Naive B cell (primary cell): ENCODE measurements at places on chromosomes 5 and 9.

GRCh38 chr9:135413086-135413375 is 66.6 kb upstream of the PPP1R26 start:
- DNase-seq: no peak

- no peak for DNase-seq
These were observed 107.7 kb upstream of the CDKN2B start for GRCh38 chr9:22116758-22117157.

DNA sequence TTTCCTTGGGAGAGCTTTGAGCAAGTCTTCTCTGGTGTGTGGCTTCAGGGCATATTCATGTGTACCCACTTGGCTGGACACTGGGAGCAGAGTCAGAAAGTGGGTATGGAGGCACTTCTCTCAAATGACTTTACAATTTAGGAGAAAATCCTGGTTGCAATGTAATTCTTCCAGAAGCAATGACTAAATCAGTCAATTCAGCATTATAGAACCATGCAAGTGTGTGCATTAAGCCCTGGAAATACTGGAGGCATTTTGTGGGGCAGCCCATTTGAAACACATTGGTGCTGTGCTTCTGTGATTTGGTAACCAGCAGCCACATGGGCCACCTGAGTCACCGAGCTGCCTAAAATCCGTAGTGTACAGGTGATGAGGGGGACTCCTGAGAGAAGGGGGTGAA is 94.6 kb upstream of the TAS2R1 start:
- DNase-seq: no peak

GRCh38 chr5:28408186-28408585 is 1369.8 kb upstream of the CDH9 start:
- no peak for DNase-seq

GRCh38 chr5:14672484-14673394 is 8.2 kb downstream of the OTULIN start:
- DNase-seq: no peak

- DNase-seq: no peak
These were observed 590.0 kb upstream of the ZNF608 start for GRCh38 chr5:125336401-125336800.

DNA sequence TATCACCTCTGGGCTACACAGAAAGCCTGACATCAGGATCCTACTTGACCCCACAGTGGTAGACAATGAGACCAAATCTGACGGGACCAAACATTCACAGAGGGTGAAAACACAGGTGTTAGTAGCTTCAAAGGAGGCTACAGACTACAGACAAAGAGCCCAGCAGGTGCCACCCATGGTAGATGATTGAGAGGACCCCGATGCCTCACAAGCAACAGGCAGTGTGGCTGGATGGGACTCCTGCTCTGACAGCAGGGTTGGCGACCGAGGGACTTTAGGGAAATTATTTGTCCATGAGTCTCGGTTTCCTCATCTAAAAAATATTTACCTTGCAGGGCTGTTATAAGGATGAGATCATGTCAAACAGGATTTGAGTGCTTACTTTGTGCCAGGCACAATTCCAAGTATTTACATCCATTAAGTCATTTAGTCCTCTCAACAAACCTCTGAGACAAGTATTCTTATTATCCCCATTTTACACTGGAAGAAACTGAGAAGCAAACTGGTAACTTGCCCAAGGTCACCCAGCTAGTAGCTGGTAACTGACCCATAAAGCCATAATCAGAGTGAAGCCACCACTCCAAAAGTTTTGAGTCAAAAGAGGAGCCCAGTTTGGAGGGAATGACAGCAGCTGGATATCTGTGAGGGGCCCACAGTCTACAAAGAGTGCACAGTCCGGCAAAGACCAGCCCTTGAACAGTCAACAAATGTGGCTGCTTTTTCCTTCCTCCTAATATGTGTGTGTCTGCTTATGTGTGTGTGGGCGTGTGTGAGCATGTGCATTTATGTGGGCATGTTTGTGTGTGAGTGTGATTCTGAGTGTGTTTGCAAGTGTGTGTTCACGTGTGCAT is 502.0 kb downstream of the BNC2 start:
- no peak for DNase-seq

GRCh38 chr9:95360866-95361265 is 43.4 kb upstream of the FANCC start:
- DNase-seq: no peak

- DNase-seq: no peak
These were observed 19.3 kb upstream of the DAPK1 start for GRCh38 chr9:87478226-87478992.
